ENCODE measurements at places on chromosomes 11 and 22.

DNA sequence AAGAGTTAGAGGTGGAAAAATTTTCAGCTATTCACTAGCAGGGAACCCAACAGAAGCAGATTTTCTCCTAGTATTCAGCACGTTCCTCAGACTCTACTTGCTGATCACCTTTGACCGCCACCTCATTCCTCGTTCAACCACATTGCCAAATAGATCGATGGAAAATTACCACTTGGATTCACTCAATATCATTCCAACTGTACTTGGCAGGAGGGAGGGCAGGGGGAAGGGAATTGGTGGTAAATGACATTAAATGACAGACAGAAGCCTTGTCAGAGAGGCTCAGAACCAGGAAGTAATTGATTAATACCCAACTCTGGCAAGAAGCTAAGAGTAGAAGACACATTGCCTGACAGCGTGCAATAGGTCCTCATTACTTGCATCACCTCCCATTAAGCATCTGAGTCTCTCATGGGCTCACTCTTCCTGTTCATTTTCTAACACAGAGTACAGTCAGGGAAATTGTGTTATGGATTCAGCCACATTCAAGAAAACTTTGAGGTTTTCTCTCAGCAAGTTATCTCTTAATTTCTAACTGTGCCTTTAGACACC is 240.5 kb upstream of the FAT3 start:
- DNase-seq = peak; percentile 6

- no peak for DNase-seq
These were observed 7.4 kb downstream of the CD5 start for GRCh38 chr11:61109671-61110070.

GRCh38 chr22:38276166-38276565 is 3.4 kb upstream of the TMEM184B start:
- DNase-seq = no peak

GRCh38 chr11:88704485-88704884 is 361.3 kb downstream of the GRM5 start:
- peak; percentile 8 for DNase-seq

DNA sequence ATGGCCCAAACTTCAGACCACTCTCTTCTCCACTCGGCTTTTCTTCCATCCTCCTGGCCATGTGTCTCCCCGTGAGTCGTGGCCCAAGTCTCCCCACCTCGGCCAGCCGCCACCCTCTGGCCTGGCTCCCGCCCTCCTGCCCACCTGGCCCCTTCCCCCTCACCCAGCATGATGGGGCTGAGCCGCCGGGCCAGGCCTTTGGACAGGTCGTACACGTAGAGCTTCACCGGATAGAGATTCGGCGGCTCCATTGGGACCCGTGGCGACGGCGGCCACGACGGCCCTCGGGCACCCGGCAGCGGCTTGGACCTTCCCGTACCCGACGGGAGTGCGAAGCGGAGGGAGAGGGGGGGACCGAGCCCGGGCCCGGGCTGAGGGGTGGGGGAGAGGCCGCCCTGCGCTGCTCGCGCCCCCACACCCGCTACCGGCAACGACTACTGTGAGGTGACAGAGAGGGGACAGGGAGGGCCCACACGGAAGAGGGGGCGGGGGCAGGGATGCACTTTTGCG is at the start of gene DESI1:
Gene DESI1 (minus strand): TSS at position 455 of the 510 bp plus-strand sequence. CDS start 204 bp downstream, at position 251.
- DNase-seq = no peak

- DNase-seq = no peak
These were observed 3.8 kb upstream of the RFPL2 start for GRCh38 chr22:32208681-32209080.

- peak; percentile 90 for DNase-seq
These were observed 335.8 kb upstream of the DDI1 start for GRCh38 chr11:103700622-103701021.

GRCh38 chr11:76161261-76161961 is 44.9 kb downstream of the WNT11 start:
- peak; percentile 86 for DNase-seq

DNA sequence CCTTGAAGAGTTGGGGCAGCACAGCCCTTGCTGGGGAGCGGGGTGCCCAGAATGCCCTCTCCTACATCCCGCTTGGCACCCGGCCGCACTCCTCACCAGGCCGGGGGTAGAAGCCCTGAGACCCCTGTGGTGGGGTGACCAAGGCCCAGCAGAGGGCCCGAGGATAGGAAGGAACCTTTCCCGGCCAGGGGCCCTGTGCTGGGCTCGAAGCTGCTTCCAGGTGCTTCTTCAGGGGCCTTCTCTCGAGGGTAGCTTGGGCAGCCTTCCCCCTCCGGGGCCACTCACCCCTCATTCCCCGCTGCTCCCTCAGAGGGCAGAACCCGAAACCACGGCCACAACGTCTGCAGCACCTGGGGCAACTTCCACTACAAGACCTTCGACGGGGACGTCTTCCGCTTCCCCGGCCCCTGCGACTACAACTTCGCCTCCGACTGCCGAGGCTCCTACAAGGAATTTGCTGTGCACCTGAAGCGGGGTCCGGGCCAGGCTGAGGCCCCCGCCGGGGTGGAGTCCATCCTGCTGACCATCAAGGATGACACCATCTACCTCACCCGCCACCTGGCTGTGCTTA is 752 bp downstream of the MUC2 start:
- DNase-seq = no peak

DNA sequence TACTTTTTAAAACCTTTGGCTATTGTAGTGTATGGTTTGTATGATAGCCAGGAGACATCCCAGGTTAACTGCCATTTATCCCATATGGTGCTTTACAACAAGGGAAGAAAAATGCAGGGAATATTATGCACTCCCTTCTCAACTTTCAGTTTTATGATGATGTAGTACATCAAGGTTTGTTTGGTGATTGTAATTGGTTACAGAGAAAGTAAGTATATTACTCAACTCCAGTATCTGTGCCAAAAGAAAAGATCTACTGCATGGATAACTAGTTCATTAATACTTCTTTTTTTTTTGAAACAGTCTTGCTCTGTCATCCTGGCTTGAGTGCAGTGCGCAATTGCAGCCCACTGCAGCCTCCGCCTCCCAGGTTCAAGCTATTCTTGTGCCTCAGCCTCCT is 65.3 kb downstream of the BCL2L13 start:
- no peak for DNase-seq

DNA sequence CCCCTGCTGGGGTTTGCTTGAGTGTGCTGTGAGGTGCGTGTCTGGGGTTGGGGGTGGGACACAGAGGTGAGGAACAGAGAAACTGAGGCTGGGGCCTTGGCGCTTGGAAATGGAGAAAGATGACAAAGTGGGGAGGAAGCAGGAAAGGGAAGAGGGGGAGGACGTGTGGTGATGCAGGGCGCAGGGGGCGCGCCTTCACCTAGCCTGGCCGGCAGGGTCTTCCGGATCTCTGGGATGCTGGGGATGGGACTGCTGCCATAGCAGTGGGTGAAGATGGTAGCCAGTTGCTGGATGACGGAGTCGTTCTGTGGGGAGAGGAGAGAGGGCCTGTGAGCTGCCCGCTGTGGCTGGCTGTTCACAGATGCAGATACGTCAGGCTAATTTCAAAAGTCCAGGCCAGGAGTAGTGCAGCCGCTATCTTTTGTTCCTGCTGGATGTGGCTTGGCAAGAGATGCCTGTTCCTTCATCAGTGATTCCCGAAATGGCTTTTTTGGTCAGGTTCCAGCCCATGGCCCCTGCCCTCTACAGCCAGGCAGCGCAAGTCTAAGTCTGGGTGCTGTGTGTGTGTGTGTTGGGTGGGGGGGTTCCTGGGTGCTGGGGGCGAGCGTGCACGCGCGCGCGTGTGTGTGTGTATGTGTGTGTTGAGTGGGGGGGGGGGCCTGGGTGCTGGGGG is 54.8 kb downstream of the NAT10 start:
- DNase-seq = no peak

DNA sequence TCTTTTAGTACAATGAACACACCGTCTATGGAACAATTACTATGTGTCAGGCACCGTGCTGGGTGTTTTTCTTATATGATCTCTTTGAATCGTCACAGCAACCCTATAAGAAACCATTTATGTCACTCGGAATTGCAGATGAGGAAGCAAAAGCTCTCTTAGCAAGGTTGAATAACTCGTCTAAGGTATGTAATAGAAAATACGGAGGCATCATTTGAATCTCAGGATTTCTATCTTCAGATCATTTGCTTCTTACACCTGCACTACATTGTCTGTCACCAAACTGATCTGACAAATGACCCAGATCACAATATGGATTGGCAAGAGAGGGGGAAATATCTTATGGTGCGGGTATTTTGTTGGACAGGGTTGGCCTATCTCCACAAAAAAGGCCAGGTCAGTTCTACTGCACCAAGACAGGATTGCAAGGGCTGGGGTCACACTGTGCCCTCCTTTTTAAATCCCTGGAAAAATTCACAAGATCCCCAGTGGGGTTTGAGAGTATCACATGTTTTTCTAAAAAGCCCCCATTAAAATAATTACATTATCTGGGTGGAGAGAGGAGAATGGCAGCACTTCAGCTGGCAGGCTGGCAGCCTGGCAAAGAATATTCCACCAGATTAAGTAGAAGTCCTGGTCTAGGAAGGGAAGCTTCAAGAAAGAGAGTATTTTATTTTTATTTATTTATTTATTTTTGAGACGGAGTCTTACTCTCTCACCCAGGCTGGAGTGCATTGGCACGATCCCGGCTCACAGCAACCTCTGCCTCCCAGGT is 110.7 kb upstream of the CLMP start:
- DNase-seq = no peak

- DNase-seq = peak; percentile 71
These were observed 251.9 kb downstream of the ST3GAL4 start for GRCh38 chr11:126607374-126607773.

GRCh38 chr11:120589376-120589775 is 77.8 kb downstream of the GRIK4 start:
- no peak for DNase-seq

DNA sequence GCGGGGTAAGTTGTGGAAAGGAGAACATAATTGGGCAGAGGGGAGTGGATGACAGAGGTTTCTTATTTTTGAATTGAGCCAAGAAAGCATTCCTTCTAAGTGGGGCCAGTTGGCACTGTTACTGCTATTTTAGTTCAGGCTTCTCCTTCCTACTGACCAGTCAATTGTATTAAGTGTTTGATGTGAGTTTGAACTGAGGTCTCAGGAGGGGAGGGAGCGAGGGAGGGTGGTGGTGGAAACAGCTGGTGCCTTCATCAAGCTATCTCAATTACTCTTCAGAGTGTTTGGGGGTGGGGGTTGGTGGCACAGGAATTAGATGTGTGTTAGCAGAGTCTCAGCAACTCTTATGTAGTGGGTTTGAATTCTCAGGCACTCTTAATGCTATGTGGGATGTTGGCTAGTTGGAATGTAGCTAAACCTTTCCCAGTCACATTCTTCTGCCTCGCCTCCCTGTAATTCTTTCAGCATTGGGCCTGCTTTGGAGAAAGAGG is 14.5 kb downstream of the CTNND1 start:
- DNase-seq = peak; percentile 89

- DNase-seq = no peak
These were observed 31.7 kb upstream of the OAF start for GRCh38 chr11:120179057-120179672.

- DNase-seq = no peak
These were observed 50.2 kb downstream of the XKR3 start for GRCh38 chr22:16774911-16775500.

GRCh38 chr22:31872209-31872608 is 72.1 kb upstream of the YWHAH start:
- no peak for DNase-seq

GRCh38 chr11:124865181-124865901 is at the start of gene ROBO3:
TSS of gene ROBO3 (plus strand) at chr11:124865432. CDS start at chr11:124865578, 146 bp downstream.
- DNase-seq = no peak

GRCh38 chr22:26095256-26095956 is 73.9 kb upstream of the SEZ6L start:
- DNase-seq = no peak

GRCh38 chr22:49189871-49190270 is 637.8 kb downstream of the BRD1 start:
- no peak for DNase-seq

DNA sequence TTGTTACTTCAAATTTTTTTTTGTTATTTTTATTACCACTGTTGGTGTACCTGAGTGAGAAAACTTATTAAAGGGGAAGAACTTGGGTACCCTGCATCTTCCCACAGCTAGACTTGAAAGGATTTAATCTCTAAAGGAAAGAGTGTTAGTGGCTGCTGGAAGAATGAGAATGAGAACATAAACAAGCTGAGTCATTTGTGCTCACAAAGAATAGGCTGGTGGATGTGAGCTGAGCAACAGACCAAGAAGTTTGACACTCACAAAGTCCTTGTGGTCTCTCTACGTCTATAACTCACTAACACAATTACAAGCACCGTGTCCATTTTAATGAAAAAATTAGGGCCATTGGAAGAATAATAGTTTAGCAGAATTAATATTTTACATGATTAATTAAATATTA is 217.6 kb upstream of the ANO5 start:
- no peak for DNase-seq

DNA sequence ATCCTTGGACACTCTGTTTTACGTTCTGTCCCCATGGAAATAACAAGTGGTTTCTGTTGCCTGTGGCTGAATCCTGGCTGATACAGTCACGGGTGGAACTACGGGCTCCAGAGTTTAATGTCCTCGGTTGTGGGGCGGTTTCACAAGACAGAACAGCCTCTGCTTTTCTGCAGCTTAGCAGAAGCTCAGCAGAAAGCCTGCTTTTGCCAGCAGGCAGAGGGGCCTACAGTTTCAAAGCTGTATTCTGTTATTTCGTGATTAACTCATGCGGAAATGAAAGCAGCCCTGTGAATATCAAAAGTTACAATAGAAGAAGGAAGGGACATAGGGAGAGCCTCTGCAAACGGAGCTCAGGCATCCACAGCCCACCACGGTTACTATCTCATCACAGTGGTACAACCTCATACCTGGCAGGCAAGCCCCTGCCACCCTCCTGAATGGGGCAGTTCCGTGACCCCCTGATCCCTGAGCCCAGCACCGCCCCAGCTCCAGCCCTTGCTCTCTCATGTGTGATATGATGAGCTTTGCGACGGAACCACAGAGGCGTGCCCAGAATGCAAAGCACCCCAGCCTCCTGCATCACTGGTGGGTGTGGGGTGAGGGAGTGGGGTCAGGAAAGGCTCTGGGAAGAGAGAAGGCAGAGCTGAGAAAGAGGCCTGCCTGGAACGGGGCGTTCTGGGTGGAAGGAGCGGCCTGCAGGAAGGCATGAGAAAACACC is 360.6 kb downstream of the BRD1 start:
- DNase-seq = no peak

GRCh38 chr22:38144025-38144405 is 33.5 kb upstream of the BAIAP2L2 start:
- DNase-seq = no peak

GRCh38 chr11:92784331-92784730 is 185.1 kb upstream of the MTNR1B start:
- DNase-seq = no peak

Data from fibroblast of skin of abdomen (primary cell).